Activated CD4-positive, alpha-beta T cell treated with anti-CD3 and anti-CD28 coated beads for 48 hours (primary cell): ENCODE measurements at places on chromosomes 2 and 18.

- DNase-seq: peak; percentile 83
These were observed 14.6 kb downstream of the TNS1 start for GRCh38 chr2:217988014-217988839.

DNA sequence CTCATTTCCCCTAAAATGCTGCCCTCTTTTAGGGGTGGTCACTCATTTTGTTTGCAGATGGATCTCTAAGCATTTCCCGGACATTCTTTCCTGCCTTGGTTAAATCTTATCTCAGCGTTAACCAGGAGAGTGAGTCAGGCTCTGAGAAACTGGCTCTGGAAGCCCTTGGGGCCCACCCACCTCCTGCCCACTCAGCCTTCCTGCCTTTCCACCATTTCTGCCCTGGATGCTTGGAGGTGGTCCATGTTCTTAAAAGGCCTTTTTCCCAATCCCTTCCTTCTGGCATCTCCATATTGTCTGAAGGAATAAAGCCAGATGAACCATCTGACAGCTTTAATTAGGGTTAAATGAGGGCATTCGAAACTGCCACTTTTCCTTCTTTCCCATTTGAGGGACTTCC, 9.5 kb downstream of the HK2 start:
- DNase-seq: no peak

GRCh38 chr2:38793511-38793910, 15.5 kb downstream of the GEMIN6 start:
- no peak for DNase-seq

DNA sequence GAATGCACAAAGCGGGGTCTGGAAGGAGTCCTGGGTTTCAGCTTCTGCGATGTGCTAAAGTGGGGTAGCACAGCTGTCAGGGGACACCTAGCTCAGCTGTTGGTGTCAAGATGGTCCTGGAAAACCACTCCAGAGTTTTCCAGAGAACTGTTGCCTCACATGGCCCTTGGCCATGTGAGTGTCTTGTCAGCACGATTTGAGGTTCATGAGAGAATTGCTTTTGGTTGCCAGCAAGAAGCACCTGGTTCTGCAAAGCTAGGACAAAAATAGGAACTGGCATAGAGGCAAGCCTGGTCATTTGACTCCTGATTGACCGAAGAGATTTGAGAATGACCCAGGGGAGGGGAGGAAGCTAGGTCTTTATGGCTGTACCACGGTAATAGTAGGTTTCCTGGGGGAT, 50.4 kb upstream of the CTLA4 start:
- no peak for DNase-seq
